IMR-90 (cell line): ENCODE measurements at places on chromosomes 2 and 18. TPM values are rescaled to one million over a fixed set of nuclear protein-coding genes. Genes with fewer than 3 reads are reported as not detected.

DNA sequence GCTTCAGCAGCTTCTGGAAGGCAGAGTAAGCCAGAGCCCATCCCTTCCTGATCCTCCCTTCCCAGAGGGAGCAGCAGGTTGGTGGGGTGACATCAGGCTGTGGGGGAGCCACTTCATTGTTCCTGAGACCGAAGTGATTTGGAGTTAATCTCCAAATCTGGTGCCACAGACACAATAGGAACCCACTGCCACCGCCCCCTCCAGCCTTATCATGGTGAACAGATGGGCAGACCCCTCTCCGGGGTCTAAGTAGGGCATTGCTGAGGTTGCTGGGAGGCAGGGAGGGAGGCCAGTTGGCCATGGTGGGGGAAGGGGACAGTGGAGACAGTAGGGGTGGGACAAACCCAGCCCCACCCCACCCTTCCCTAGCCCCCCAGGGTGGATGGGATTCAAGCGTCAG is 25.6 kb upstream of the SLC35F6 start:
- peaks cover 7% of the 10 kb centered on the region; the same call in 1 of the 2 replicates for H3K27me3 ChIP-seq
- no peaks in the 10 kb centered on the region for H3K4me1 ChIP-seq
- H3K27ac ChIP-seq = no peak overlapping the region
- no peak overlapping the region for H3K4me3 ChIP-seq

Gene COQ10B
- total RNA-seq = 28.7 and 64.2 TPM in 2 replicates

DNA sequence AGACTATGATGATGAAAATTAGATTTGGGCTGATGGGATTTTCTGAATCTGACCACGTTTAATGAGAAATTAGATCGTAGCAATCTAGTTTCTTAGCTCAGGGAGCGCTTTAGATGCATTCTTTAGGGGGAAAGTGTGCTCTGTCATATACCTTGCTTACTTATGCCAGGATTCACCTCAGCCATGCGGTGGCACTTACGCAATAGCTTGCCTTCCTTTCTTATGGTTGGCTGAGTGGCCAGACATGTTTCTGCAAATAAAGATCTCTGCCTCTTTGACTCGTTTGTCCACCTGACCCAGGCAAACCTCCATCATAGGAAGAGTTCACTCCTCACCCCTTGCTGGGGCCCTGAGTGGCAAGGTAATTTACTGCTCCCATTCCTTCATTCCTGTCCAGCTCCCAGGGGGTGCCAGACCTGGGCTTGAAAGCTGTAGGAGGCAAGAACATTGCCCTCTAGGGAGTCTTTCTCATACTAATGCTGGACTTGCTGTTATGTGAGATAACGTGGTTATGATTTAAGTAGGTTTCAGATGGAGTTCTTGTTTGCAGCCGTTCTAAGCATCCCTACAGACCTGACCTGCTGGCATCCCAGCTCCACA is 57.1 kb downstream of the FBLN7 start:
- H3K27me3 ChIP-seq = peaks cover 30% of the 10 kb centered on the region
- no peak overlapping the region for H3K4me3 ChIP-seq
- DNase-seq = no peak
- no peak overlapping the region for H3K27ac ChIP-seq

Gene COL3A1
- total RNA-seq = 408 and 411 TPM in 2 replicates

DNA sequence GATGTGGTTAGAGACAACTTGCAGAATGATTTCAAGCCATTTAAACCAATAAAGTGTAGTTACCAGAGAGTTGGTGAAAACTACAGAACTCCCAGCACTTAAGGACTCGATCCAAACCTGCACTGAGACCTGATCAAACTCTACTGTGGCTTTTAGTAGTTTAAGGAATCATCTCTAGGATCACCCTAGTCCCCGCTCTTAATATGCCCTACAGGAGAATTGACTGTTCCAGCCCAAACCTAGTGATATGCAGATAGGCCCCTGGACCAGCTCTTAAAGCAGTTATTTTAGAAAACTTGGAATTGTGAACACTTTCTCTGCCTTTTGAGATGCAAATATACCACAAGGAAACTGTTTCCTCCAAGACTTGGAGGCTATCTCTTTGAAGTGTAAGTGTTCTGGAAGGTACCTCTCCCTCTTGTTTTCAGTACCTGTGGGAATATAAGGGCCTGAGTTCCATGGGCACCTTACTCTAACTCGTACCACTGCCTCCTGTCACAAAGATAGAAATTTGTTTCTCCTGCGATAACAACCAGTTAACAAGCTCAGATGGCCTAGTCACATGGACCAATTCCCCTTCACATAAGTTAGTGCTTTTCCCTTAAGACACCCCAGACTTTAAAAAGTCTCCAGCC is 1367.2 kb upstream of the SLC39A10 start:
- H3K27ac ChIP-seq = no peak overlapping the region
- no peak for DNase-seq
- H3K4me1 ChIP-seq = no peaks in the 10 kb centered on the region
- no peaks in the 10 kb centered on the region for H3K36me3 ChIP-seq
- no peak overlapping the region for H3K4me3 ChIP-seq
